Cardiac atrium fibroblast (primary cell): ENCODE measurements at places on chromosomes 16 and 17. TPM values are rescaled to one million over a fixed set of nuclear protein-coding genes. Genes with fewer than 3 reads are reported as not detected.

The PRR11 gene
- 5.1 and 11.3 TPM in 2 replicates for total RNA-seq

The TEKT5 gene
- not detected in 2 replicates for total RNA-seq

The PABPN1L gene
- not detected in 2 replicates for total RNA-seq

The EPOP gene
- total RNA-seq = 5.0 and 8.1 TPM in 2 replicates

The KRTAP9-4 gene
- total RNA-seq = not detected in 2 replicates

The SOX9 gene
- 17.0 and 36.3 TPM in 2 replicates for total RNA-seq

The GDPD1 gene
- total RNA-seq = 0.18 TPM in 1 of 2 replicates, not detected in the other

The CRHR1 gene
- total RNA-seq = not detected in 2 replicates

The USB1 gene
- total RNA-seq = 6.7 and 33.5 TPM in 2 replicates

The ADAM11 gene
- 1.5 and 2.2 TPM in 2 replicates for total RNA-seq

The SPNS2 gene
- 0.18 and 2.9 TPM in 2 replicates for total RNA-seq

The WFIKKN1 gene
- total RNA-seq = under 0.01 TPM in 1 of 2 replicates, not detected in the other

The MAF gene
- 0.72 and 1.1 TPM in 2 replicates for total RNA-seq

The ZC3H7A gene
- total RNA-seq = 35.8 and 41.9 TPM in 2 replicates

The SERPINF2 gene
- 0.65 TPM in 1 of 2 replicates, not detected in the other for total RNA-seq

The ALOX12B gene
- total RNA-seq = not detected in 2 replicates

The RNF151 gene
- total RNA-seq = not detected in 2 replicates

The BCL7C gene
- total RNA-seq = 39.0 and 40.1 TPM in 2 replicates

The EVI2B gene
- total RNA-seq = 0.18 TPM in 1 of 2 replicates, not detected in the other

The C1QTNF8 gene
- not detected in 2 replicates for total RNA-seq

The NDEL1 gene
- 74.5 and 79.3 TPM in 2 replicates for total RNA-seq

The RAI1 gene
- total RNA-seq = 10.8 and 19.6 TPM in 2 replicates

The OTOP3 gene
- not detected in 2 replicates for total RNA-seq

The ARHGDIG gene
- 2.2 and 2.3 TPM in 2 replicates for total RNA-seq

The C16orf89 gene
- 1.5 and 5.1 TPM in 2 replicates for total RNA-seq

The CLEC19A gene
- total RNA-seq = not detected in 2 replicates

The PRR15L gene
- total RNA-seq = not detected in 2 replicates

The ASGR1 gene
- total RNA-seq = 0.18 and 1.1 TPM in 2 replicates

The SRCIN1 gene
- not detected in 2 replicates for total RNA-seq

The KCNJ18 gene
- total RNA-seq = not detected in 2 replicates

The HSF5 gene
- not detected in 2 replicates for total RNA-seq
